Activated CD8-positive, alpha-beta memory T cell treated with anti-CD3 and anti-CD28 coated beads for 1 hour (primary cell): ENCODE measurements at places on chromosomes 3 and 15.

DNA sequence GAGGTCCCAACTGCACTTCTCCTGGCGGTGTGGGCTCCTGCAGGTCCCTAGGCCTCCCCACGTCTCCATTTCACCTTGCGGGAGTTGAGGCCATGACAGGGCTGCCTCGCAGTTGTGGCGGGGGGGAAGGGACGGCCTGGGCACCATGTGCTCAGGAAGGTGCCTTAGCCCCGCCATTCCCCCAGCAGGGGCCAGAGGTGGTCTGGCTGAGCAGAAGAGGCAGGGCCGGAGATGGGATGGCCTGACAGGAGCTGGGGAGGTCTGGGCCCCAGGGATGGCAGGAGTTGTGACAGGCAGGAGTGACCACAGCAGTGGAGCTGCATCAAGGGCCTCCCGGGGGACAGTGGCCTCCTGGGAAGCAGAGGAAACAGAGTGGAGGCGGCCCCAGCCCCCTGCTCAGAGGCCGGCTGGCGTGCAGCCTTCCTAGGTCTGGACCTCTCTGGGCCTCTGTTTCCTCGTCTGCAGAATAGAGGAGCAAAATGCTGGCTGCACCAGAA is 18.7 kb upstream of the KLF15 start:
- DNase-seq = no peak

DNA sequence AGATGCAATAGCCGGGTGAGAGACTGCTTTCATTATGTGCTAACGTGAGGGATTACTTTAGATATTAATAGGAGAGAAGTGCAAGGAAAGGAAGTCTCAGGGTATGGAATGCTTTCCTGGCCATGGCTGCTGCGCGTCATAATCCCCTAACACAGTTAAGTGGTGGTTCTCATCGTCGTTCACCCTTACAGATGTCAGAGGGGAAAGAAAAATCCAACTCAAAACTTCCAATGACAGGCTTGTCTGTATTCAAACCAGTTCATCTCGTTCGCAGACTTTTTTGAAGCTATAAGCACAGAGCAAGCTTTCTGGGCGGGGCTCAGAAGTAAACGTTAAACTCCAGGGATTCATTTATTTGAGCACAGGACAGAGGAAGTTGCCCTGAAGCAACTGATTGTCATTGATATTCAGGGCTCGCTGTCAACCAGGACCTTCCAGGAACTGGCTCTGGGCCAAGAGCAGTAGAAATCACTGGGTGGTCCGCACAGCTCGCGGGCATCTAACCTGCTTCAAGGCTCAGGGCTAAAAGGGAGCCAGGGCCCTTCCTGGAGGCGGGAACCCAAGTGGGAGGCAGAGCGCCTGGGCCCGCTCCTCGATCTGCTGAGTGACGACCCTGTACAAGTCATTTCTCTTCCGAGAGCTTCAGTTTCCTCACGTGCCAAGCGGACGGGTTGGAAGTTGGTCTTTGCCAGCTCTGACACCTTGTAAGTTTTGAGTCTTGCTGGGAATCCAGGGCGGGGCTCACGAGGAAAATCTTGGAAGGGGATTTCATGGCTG is 1.1 kb upstream of the LPP start:
- no peak for DNase-seq

GRCh38 chr3:177322881-177323280 is 125.6 kb upstream of the TBL1XR1 start:
- no peak for DNase-seq

- no peak for DNase-seq
These were observed 7.4 kb downstream of the RRP9 start for GRCh38 chr3:51934139-51934850.

DNA sequence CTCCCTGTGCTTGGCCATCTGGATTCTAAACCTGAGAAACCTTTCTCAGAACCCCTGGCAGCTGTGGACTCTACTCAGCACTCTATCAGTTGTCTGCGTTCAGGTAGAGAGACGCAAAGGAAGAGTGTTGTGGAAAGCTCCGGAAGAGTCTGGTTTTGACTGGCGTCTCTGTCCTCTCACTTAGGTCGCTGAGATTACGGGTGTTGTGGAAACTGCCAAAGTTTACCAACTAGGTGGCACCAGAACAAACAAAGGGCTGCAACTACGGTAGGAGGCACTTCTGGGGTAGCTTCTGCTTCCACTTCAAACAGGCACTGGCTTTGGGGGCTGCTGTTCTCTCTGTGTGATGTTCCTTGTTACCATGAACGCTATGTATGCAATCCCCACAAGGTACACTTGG is 19.2 kb upstream of the ITPKA start:
- no peak for DNase-seq

- no peak for DNase-seq
These were observed 163.6 kb downstream of the KCNMB2 start for GRCh38 chr3:178699810-178700209.

DNA sequence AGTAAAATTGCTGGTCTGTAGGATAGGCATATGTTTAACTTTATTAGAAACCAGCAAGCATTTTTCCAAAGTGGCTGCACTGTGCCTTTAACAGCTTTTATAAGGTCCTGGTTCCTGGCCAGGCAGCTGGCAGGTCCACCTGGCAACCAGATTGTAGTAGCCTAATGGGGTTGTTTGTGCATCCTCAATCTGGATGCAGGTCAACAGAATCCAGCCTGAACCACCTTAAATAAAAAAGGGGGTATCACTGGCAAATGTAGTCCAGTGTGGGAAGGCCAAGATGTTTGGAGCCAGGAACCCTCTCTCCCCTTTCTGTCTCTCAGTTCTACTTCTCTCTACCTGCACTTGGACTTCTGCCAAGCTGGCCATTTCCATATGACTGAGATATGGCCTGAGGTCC is 200.3 kb downstream of the ZNF621 start:
- DNase-seq = no peak

DNA sequence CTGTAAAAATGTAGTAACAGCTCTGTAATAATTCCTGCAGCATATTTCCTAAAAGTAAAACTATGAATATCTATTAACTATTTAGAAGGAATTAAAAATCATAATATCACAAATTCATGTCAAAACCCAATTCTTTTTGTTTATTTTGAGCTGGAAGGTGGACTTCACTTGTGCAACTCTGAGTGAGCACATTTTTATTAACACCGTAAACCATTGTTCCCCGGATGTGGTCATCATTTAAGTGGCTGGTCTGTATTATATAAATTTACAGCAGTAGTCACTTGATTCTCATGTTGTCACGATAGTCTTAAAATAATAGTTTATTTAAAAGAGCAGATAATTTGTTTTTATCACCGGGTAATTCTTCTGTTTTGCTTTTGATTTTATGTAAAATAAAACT is 43.0 kb upstream of the UTS2B start:
- no peak for DNase-seq

- DNase-seq = no peak
These were observed 264.2 kb downstream of the SI start for GRCh38 chr3:164814106-164814505.

DNA sequence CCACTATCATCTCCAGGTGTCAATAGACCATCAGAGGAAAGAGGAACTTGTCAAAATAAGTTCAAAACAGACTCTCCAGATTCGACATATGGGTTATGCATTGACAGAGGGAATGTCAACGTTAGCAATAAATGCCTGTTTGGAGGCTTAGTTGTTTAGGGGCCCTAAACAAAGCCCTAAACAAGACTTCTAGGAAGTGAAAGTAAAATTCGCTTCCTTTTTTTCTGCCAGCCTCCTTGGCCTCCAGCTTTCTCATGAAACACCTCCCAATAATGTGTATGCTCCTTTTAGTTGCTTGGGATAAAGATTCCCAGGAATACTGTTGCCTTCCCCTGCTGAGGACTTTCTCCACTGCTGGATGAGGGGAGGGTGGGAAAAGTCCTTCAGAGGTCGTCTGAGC is 70.9 kb upstream of the ARNT2 start:
- DNase-seq = no peak

- no peak for DNase-seq
These were observed 15.3 kb downstream of the SPCS1 start for GRCh38 chr3:52721002-52721729.

DNA sequence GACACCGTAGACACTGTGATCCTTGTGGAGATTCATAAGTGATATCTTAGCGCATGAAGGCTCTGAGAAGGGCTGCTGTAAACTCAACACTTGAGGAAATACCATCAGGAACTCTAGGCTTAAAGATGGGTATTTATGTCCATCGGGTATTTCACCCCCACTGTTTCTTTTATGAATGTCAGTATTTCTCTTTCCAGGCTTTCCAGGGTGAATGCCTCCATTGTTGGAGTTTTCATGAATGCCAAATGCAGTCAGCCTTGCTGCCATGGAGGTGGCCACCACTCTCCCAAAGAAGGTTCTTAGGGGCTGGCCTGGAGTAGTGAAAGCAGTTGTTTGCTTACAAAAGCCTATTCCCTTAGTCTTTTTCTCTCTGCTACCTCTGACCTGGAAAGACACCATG is 259.2 kb downstream of the SLCO3A1 start:
- no peak for DNase-seq

GRCh38 chr3:117350371-117350770 is 640.8 kb downstream of the TUSC7 start:
- no peak for DNase-seq

GRCh38 chr3:111923806-111924205 is 55.0 kb upstream of the ABHD10 start:
- DNase-seq = no peak

DNA sequence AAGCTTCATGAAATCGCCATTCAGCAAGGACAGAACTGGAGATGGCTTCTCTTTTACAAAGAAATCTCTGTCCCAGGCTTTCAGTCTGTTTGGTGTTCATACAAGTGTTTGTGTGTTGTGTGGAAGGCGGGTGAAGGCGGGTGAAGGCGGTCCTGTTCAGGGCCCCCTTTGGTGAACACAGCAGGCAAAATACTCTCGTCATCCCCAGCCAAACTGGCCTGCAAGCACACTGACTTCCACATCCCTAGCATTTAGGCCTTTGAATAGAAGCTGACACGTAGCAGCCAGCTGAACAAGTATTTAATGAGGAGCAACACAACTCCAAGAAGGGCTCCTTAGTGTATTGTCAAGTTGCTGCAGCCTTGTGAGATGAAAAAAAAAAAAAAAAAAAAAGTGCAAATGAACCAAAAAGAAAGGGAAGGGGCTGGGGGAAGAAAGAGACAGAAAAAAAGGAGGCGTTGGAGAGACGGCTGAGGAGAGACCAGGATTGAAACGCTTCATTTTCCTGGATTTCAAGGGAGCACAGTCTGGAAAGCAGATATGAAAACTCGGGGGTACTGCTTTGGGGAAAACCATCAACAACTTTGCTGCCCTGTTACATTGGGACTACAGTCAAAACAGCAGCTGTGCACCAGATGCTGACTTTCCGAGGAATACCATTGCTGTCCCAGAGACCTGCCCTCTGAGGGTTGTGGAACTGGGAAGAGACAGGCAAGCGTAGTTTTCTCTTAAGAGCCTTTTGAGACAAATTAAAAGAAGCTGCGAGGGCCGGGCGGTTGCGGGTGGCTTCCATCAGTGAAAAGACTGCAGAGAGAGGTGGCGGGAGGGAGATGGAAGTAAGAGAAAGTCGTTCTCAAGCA is 74.6 kb downstream of the TGFBR2 start:
- no peak for DNase-seq

DNA sequence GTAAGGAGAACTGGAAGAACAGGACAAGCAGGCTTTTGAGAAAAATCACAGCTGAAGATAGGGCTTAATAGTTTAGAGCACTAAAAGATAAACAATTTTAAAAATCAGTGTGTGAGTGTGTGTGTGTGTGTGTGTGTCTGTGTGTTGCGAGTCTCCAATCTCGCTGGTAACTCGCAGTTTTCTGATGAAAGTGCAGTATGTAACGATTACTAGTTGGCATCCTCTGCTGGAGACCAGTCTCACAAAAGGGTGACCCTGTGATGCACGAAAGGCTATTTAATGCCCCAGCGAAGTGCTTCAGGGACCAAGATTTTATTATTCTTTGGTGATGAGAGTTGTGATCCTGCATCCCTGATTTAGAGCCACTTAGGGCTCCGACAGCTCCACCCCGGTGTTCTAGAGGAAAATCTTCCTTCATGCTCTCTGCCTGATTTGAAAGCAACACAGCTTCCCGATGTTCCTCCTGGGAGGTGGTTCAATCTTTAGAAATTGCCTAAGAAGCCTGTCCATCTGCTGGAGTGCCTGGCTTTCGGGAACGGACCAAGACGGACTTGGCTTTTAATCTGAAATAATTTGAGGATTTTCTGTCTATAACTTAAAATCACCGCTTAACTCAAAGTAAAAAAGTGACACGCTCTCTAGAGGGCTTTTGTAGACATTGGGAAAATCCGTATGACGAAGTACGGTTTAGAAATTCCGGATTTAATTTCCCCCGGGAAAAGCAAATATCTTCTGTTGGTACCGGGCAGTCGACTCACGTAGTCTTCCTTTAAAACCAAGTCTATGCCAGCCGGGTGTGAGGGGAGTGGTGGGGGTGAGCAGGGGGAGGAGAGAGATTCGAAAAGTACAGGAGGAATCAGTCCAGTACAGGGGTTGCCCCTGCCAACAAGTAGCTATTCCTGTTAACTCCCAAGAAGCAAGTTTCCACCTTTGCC is 1.1 kb upstream of the ALCAM start:
- no peak for DNase-seq

DNA sequence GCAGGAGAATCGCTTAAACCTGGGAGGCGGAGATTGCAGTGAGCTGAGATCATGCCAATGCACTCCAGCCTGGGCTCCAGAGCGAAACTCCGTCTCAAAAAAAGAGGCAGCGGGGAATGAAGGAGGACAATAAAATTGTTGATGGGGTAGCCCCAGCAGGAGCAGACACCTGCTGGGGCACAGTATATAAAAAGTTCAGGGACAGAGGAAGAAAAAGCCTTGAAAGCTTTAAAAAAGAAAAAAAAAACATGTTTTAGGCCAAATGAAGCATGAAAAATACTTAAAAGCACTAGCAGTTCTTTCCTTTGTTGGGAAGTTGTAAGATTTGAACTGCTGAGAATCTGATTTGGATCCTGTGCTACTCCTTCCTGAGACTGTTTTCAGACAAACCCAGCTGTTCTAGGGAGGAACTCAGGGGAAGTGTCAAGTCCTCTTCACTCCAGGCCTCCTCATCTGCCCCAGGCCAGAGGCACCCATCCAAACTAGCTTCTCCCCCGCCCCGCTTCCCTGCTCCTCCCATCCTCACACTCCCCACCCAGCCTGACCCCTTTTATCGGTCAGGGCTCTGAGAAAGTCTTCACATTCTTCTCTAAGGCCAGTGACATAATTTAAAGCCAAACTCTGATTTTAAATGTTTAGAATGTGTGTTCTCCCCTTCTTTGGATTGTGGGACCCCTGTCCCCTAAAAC is 4.9 kb downstream of the IL17RD start:
- DNase-seq = no peak

GRCh38 chr15:40469776-40470390 is 901 bp upstream of the CHST14 start:
- no peak for DNase-seq

DNA sequence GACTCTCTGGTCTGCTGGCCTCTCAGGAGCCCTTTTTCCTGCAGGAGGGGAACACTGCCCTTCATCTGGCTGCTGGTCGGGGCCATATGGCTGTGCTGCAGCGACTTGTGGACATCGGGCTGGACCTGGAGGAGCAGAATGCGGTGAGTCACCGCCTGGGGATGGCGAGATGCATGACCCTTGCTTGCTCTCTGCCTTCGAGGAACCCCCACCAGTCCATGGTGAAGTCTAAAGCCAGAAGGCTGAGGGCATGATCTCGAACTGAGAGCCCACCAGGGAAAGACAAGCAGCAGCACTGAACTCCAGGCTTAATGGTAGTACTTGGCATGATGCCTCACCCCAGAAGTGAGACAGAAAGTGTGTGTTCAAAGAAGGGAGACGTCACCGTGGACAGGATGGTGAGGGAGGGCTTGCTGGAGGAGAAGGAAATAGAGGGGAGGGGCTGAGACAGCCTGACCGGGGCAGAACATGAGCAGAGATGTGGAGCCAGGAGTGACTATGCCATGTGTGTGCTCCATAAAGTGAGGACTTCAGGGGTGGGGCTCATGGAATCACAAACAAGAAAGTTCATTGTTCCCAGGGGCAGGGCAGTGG is 19.2 kb downstream of the ANKDD1A start:
- no peak for DNase-seq
